NCI-H187 treated with DMSO at 0.1 percent for 48 hours (cell line): ENCODE measurements at places on chromosomes 1 and 21.

DNA sequence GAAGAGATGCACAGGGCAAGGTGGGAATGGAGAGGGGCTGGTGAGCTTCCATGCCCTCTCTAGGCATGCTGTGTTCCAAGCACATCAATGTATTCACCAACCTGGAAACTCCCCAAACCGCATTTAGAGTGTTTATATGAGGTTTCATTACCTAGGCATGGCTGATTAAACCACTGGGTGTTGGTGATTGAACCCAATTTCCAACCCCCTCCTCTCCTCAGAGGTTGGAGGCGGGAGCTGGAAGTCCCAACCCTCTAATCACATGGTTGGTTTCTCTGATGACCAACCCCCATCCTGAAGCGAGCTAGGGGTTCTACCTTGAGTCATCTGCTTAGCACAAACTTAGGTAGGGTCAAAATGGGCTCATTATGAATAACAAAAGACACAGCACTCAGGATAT lies 3.0 kb upstream of the PPIE start:
- DNase-seq: no peak

DNA sequence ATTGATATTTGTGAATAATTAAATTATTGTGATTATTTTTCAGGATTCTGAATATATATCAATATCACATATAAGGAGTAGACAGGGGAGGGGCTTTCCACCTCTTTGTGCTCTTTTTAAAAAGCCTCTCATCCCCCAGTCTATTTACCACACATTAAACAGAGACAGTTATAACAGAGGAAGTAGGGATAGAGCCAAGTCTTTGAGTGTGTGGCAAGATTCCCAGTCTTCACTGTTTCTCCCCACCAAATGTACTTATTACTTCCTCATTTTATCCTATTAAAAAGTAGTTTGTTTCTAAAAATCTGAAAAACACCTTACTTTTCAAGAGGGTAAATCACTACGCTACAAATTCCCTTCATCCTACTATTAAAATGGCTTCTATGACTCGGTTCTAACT lies 46.7 kb downstream of the EPS15 start:
- DNase-seq: no peak

DNA sequence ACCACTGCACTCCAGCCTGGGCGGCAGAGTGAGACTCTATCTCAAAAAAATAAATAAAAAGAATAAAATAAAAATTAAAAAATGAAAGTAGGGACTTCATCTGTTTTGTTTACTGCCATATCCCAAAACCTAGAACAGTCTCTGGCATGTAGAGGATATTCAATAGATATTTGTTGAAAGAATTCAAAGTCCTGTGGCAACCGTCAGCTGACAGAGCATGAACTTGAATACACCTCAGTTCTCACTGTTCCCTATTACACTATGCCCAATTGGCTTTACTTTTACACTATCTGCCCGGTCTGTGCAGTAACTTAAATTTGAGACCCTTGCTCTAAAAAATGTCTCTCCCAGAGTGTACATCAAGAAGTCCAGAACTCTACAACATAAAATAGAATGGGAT lies 46.2 kb downstream of the PRDX6 start:
- no peak for DNase-seq

DNA sequence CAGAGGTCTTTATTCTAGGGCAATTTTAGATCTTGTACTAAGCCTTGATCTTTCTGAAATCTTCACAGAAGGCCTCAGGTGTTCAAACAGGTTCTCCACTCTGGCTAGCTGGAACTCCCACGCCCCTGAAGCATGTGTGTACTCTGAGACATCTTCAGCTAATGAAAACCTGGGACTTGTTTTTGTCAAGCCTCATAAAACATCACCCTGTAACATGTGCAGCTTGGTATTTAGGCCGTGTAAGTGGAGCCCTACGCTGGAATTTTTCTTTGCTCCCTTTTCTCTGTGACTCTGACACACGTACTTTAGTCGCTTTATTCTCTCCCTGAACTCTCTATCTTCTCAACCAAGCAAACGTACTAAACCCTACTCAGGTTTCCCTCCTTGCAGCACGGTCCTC lies 701.9 kb upstream of the ZP4 start:
- DNase-seq: no peak

DNA sequence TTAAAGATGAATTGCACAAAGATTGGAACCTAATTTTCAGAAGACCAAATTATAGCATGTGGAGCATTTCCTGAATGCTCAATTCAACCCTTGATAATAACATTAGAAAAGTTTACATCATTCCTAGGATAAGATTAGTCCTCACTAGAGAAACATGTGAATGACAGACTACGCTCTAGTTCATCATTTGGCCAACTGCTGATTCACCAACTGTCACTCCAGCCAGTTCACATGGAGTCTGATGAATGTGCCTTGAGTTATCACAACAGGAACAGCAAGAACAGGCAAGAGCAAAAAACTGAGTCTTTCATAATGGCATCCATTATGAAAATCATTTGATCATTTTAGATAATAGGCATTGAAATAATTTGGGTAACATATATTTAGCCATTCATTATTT lies 415.9 kb downstream of the PTPRC start:
- no peak for DNase-seq

- DNase-seq: no peak
These were observed 4.6 kb upstream of the PLA2G2D start for GRCh38 chr1:20123722-20124455.

GRCh38 chr1:174337000-174337681 lies 110.6 kb upstream of the GPR52 start:
- no peak for DNase-seq

GRCh38 chr1:210944252-210944651 lies 189.7 kb downstream of the KCNH1 start:
- DNase-seq: no peak

GRCh38 chr1:104953555-104953954 lies 1203.9 kb downstream of the AMY1C start:
- no peak for DNase-seq

GRCh38 chr1:198701250-198701649 lies 62.4 kb downstream of the PTPRC start:
- no peak for DNase-seq

DNA sequence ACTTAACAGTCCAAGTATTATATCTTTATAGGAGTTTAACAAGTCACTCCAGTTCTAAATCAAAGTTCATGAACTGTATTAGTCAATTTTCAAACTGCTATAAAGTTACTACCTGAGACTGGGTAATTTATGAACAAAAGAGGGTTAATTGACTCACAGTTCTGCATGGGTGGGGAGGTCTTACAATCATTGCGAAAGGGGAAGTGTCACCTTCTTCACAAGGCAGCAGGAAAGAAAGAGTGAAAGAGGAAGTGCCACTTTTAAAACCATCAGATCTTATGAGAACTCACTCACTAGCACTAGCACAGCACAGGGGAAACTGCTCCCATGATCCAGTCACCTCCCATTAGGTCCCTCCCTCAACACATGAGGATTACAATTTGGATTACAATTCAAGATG lies 70.0 kb downstream of the CLCA4 start:
- no peak for DNase-seq

DNA sequence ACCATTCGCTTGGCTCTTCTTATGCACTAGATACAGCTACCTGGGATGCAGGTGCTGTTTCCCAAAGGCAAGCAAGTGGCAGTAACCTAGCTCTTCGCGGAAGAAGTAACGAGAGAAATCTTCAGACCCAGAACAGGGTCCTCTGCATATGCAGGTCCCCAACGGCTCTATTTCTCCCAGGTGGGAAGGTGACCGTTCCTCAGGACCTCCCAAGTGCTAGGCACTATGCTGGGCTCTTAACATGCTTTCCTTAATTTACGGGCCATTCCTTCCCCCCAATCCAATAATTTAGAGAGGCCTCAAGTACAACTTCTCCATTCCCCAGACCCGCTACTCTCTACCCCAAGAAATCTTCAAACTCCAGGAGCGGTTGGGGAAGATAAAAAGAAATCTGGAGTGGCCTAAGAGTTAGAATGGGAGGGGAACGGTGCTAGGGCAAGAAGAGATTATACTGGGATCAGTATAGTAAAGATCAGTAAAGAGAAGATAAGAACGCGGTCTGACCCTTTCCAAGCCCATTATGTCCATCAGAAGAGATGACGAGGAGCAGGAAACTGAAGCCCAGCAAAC lies 410 bp downstream of the TXNDC12 start:
- DNase-seq: no peak

DNA sequence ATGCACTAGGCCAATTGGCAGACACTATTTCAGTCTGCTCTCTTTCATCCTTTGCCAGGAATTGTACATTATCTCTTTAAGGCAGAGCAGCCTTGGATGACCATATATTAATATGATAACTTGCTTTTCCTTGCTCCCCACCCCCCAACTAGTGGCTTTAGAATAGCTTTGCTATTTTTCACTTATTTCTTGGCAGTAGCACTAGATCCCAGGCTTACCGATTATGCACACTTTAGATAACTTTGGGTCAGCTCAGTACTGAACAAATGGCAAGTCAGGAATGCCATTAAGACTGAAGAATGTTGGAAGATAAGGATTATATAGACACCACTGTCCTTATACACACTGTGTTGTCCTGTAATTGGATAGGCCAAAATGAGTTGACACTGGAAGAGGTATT lies 146.4 kb downstream of the FGGY start:
- DNase-seq: no peak

GRCh38 chr1:198118134-198118533 lies 38.7 kb upstream of the NEK7 start:
- no peak for DNase-seq

DNA sequence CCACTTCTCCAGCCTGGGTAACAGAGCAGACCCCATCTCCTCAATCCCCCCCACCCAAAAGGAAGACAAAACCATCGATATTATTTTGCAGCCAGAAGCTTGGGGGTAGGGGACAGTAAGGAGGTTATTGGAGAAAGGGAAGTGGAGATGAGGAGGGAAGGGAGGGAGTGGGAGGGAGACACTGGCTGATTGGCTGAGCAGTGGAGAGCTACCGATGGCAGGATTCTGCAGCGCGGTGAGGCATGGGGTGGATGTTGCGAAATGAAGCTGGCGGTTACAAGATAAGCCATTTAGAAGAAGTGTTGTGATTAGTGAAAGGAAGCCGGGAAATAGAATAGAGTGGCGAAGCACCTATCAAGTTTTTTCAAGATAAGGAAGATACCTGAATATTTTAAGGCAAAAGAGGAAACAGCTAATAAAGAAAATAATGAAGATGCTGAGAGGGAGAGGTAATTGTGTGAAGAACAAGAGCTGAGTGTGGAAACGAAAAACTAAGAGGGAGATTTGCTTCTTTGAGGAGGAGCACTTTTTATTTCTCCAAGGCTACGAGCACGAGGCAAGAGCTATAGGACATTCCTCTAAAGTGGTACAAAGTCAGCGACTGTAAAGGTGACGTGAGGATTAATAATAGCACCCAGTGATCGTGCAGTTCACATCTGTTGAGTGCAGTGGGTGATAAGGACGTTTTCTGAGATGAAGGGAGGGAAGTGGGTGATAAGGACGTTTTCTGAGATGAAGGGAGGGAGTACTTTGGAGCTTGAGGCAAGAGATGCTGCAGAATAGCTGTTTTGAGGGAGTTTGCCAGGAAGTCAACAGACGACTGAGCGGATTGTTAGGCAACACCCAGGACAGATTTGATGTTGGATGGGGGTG lies 103.2 kb upstream of the KIF26B start:
- DNase-seq: no peak

- no peak for DNase-seq
These were observed 136.4 kb upstream of the FAM78B start for GRCh38 chr1:166302989-166303758.

GRCh38 chr1:183761871-183762270 lies 43.0 kb upstream of the RGL1 start:
- no peak for DNase-seq

- DNase-seq: no peak
These were observed 58.9 kb upstream of the LAPTM5 start for GRCh38 chr1:30816211-30817076.

- no peak for DNase-seq
These were observed 39.8 kb upstream of the WNT4 start for GRCh38 chr1:22182715-22183114.

- DNase-seq: no peak
These were observed 314.4 kb upstream of the VAMP3 start for GRCh38 chr1:7456722-7457082.

DNA sequence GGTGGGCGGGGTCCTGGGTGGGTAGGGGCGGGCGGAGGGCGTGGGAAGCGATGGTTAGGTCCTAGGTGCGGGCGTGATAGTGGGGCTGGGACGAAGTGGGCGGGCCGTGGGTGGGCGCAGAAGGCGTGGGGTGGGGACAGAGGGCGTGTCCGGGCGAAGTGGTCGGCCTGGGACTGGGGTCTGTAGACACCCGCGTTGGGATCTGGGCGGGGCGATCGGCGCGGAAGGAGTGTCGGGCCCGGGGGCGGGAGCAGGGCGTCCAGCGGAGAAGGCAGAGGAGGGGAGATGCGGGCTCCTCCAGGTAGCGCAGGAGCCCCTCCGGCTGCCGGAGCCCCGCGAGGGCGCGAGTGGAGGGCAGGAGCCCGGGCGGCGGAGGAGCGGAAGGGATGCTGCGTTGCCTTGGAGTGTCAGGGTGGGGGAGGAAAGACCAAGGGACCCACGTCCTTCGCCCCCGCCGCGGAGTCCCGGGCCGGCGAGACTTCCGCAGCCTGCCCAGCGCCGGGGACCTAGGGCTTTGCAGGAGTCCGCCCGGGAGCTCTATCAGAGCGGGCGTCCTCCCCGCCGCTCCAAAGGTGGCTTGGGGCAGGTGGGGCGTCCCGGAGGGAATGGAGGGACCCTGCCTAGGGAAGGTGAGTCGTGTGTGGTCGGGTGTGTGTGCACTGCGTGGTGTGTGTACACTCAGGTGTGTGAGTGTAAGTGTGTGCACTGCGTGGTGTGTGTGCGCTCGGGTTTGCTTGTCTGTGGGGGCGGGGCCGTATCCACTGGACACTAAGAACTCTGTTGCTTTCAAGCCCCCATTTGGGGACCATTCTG lies 27.0 kb upstream of the PRSS38 start:
- DNase-seq: no peak

- no peak for DNase-seq
These were observed 26.0 kb upstream of the ZRANB2 start for GRCh38 chr1:71106658-71107322.

DNA sequence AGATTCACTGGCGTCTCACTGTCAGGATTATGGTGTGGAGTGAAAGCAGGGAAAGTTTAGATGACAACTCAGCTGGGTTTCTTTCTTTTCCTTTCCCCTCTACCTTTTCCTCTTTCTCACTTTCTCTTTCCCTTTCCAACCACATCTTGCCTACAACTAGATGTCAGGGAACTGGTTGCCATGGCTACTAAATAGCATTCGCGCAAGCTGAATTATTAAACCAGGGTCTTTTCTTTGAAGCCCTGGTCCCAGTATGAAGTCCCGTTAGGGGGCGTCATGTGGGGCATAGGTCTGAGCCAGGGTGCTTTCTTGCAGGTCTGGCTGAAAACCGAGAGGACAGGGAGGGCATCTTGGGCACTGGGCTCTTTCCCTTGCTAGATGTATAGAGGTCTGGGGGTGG lies 168.4 kb upstream of the CACNA1E start:
- no peak for DNase-seq
